ENCODE measurements at places on chromosomes 4 and X. TPM values are rescaled to one million over a fixed set of nuclear protein-coding genes. Genes with fewer than 3 reads are reported as not detected.

The ZFP92 gene
- 2.0 TPM for total RNA-seq

GRCh38 chr4:164251257-164251656 lies 502.7 kb upstream of the SMIM31 start:
- no peaks in the 10 kb centered on the region for H3K36me3 ChIP-seq
- no peaks in the 10 kb centered on the region for H3K4me1 ChIP-seq
- H3K27ac ChIP-seq = no peak overlapping the region
- ATAC-seq = no peak
- H3K27me3 ChIP-seq = no peaks in the 10 kb centered on the region

DNA sequence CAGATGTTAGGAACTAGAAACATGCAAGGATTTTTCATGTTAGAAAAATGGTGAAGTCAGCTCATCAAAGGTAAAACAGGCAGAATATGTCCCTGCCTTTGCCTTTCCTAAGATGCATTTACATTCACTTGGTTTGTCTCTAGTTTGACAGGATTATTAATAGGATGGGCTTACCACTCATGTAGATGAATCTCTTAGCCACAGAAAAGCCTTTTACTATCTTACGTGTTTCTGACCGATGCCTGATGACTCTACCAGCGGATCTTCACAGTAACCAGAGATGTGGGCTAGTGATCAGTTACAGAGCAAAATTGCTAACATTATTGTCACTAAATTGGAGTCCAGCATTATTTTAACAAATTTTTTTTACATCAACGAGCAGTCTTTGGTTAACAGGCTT lies 187.6 kb downstream of the MAML3 start:
- H3K36me3 ChIP-seq = no peaks in the 10 kb centered on the region
- no peak overlapping the region for H3K4me3 ChIP-seq
- H3K4me1 ChIP-seq = no peaks in the 10 kb centered on the region
- ATAC-seq = no peak
- no peak overlapping the region for H3K27ac ChIP-seq

The HTR2C gene
- not detected for total RNA-seq

DNA sequence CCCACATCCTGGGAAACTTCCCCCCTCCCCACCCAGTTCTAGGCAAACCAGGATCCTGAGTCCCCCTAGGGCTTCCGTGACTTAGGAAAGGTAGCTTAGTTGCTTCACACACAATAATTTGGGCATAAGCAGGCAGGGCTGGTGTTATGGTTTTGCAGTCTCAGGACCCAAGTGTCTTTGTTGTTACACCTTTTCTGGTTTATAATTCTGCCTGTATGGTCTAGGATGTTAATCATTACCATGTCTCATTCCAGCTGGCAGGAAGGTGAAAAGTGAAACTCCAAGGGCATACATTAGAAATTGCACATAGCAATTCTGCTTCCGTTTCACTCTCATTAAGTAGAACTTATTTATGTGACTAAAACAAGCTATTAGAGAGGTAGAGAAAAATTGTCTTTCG lies 16.8 kb downstream of the UGT8 start:
- no peak overlapping the region for H3K4me3 ChIP-seq
- H3K36me3 ChIP-seq = no peaks in the 10 kb centered on the region
- no peaks in the 10 kb centered on the region for H3K4me1 ChIP-seq

The SMIM31 gene
- total RNA-seq = not detected

The HHIP gene
- total RNA-seq = not detected

DNA sequence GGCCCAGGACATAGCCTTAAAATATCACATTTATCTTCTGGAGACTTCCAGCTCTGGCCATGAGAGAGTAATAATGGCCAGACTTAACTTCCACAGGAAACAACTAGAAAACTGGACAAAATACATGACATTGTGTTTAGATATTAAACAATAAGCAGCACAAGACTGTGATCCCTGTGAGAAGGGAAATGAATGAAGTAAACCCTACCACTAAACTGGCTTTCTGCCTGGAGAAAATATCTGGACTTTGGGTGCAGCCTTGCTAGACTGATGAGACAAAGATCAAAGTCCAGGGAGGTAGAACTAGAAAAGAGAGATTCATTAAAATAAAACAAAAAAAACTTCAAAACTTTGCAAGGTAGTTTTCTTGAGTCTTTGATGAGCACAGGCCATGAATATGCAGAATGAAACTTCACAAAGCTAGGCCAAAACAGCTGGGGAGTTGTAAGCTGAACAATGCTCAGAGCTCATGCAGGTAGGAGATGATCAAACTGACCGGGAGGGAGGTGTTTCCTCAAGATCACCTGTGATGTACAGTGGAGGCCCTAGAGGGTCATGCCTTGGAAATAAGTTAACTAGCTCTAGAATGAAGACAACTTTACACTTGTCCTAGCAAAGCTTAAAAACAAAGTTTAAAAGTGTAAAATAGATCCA lies 147.0 kb upstream of the SH3RF1 start:
- H3K36me3 ChIP-seq = peaks cover 23% of the 10 kb centered on the region
- no peak for ATAC-seq
- no peaks in the 10 kb centered on the region for H3K27me3 ChIP-seq
- peak overlapping the region; percentile 46 for H3K27ac ChIP-seq
- no peak overlapping the region for H3K4me3 ChIP-seq

The SLC4A4 gene
- 0.76 TPM for total RNA-seq

DNA sequence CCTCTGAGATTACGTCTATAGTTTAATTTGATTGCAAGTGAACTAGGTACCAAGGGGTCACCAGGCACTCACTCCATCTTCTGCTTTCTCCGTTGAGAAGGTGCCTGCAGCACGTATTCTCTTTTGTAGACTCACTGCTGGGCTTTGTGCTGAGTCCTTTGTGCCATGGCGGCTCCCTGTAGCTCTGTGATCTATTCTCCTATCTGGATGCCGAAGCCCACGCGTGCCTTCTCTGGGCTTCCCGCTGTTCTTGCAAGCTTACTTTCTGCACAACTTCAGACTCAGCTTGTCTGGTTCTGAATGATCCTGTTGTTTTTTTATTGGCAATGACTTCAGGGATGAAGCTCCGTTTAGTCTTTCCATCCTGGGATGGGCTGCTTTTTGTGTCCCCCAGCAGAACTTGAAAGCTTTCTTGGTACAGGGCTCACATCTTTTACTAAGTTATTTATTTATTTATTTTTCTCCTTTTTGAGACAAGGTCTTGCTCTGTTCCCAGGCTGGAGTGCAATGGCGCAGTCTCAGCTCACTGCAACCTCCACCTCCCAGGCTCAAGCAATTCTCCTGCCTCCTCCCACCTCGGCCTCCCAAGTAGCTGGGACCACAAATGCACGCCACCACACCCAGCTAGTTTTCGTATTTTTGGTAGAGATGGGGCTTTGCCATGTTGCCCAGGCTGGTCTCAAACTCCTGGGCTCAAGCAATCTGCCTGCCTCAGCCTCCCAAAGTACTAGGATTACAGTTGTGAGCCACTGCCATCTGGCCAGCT lies 100.9 kb upstream of the NKX1-1 start:
- no peak overlapping the region for H3K27ac ChIP-seq
- H3K27me3 ChIP-seq = peaks cover 5% of the 10 kb centered on the region
- H3K36me3 ChIP-seq = no peaks in the 10 kb centered on the region
- no peaks in the 10 kb centered on the region for H3K4me1 ChIP-seq

GRCh38 chr4:37463033-37463856 lies 218.7 kb downstream of the NWD2 start:
- no peaks in the 10 kb centered on the region for H3K4me1 ChIP-seq
- H3K4me3 ChIP-seq = no peak overlapping the region
- H3K27me3 ChIP-seq = peaks cover 12% of the 10 kb centered on the region
- no peaks in the 10 kb centered on the region for H3K36me3 ChIP-seq
- H3K27ac ChIP-seq = no peak overlapping the region

All from activated T-helper 17 cell treated with anti-CD3 and anti-CD28 coated beads, Interleukin-2, amount 50 U/mL, for 72 hours (primary cell).